Right renal cortex interstitium (tissue), 3 donors: ENCODE measurements at places on chromosomes 16 and 17.
A peak's percentile ranks its signal among the peaks of the same experiment; 100 is the strongest.

GRCh38 chr16:14494396-14494966 is 135.6 kb downstream of the PARN start:
- DNase-seq, result no peak

GRCh38 chr16:67672739-67673662 is 6.4 kb downstream of the C16orf86 start:
- DNase-seq, result no peak

- no peak for DNase-seq
Measured at GRCh38 chr16:77636615-77637014, 85.7 kb upstream of the NUDT7 start.

DNA sequence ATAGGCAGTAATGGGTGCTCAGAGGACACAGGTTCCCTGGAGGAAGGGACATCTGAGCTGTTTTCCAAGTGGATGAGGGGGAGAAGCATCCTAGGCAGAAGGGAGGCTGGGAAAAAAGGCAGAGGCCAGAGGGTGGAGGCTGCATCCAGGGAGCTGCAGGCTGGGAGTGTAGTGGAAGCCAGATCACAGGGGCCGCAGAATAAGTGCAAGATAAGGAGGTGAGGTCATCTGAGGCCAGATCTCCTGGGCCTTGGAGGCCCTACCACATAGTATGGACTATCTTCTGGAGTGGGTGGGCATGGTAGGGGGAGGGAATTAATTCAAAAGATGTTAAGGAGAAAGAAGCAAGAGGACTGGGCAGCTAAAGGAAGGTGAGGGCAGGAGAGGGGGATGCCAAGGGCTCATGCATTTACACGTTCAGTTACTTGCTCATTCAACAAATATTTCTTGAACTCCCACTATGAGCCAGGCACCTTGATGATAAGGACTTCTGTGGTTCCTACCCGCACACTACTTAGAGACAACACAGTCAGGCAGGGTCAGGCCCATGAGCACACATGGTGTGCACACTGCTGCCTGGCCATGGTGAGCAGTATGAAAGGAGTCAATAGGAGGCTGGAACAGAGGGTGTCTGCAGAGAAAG is 2.4 kb upstream of the RIPOR1 start:
- no peak for DNase-seq

DNA sequence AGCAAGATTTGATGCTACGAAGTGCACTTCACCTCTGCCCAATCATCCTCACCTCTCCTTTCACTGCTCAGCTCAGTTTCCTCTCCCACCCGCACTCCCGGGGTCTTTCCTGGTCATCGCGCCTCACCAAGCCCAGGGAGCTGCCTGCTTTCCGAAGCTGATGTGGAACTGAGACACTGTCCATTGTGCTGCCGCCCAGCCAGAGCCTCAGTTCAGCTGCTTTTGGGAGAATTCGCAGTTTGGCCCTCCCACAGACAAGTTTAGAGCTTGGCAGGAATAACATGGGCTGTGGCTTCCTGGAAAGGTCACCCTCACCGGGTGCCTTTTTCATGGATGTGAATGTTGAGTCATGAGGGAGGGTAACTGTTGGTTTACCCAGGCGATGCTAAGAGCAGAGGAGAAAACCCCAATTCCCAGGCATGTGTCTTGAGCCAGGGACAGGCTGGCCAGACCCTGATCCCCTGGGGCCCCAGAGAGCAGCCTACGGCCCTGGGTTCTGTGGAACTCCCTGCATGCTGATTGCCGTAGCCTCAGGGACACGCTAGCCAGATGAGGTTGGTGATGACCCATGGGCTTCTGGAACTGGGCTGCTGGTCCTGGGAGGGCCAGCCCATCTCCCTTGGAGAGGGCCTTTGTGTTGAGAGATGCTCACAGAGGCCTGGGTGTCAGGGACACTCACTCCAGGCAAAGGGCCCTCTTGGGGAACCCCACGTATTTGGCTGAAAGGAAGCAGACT is 1687.5 kb downstream of the TP53TG3F start:
- DNase-seq, result no peak

DNA sequence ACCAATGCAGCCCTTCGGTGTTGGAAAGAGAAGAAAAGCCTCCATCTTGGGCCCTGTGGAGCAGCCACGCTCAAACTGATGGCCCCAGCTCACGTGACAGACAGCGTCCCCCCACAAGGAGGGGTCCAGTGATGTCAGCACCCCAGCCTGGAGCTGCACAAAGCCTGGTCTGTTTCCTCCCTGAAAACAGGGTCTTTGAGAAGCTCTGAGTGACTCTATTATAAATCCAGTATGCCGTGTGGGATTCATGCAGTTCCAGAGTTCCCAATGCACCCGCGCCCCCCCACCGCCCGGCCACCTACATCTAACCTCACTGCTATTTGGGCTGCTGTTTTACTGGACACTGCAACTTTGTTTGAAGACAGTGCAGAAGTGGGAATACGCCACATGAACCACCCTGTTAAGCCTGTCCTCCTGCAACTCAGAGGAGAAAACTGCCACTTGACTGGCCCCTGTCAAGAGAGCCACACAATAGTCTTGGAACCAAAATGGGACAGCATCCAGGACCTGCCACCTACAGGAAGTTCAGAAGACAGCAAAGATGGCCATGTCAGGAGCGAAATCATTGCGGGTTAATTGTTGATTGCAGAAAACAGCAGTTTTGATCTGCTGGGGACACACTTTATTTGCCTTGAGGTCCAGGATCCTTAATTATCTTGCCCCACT is 33.1 kb downstream of the PMP22 start:
- no peak for DNase-seq

DNA sequence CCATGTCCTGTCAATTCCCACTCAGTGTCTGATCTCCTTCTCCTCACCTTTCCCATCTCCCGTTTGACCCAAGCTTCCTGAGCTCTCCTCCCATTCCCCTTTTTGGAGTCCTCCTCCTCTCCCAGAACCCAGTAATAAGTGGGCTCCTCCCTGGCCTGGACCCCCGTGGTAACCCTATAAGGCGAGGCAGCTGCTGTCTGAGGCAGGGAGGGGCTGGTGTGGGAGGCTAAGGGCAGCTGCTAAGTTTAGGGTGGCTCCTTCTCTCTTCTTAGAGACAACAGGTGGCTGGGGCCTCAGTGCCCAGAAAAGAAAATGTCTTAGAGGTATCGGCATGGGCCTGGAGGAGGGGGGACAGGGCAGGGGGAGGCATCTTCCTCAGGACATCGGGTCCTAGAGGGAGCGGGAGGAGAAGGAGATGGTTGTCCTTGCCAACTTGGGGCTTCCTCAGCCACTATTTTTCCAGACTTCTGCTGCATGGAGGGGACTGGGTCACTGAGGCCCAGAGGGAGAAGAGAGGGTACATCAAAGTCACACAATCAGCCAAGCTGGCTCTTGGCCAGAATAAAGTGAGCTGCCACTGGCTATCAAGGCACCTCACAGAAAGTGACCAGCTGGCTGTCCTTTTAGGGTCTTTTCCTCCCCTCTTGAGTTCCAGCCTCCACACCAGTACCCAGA is 1.9 kb upstream of the TBC1D10B start:
- DNase-seq, result no peak

DNA sequence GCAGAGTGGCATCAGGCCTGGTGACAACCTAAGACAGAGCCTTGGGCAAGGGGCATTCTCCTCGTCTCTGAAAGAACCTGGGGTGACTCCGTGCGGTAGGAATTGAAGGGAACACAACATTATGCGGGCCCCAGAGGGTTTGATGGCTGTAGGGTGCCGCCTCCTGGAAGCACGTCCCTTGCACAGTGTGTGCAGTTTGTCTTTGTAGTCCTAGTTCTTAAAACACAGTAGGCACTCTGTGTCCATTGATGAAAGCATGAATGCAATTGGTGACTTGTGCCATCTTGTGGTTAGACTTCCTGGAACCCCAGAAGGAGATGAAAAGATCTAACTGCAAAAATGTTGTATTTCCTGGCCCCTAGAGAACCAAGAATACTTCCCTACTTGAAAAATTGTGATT is 279.8 kb downstream of the UTP18 start:
- no peak for DNase-seq

GRCh38 chr17:78723001-78723796 is 58.9 kb downstream of the CYTH1 start:
- peak; percentile 68 for DNase-seq

- DNase-seq, result no peak
Measured at GRCh38 chr16:84678541-84678940, 21.3 kb upstream of the USP10 start.

DNA sequence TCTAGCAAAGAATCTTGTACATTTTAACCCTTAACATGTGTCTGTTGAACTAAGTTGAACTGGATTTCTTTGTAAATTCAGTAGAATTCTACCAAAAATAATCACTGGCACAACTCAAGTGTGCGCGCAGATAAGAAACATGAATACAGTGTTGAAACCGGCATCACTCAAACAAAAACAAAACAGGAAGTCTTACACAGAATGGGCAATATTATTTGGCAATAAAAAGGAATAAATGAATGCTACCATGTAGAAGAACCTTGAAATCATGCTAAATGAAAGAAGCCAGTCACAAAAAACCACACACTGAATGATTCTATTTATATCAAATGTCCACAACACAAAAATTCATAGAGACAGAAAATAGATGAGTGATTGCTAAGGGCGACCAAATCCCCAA is 102.9 kb upstream of the ZFHX3 start:
- DNase-seq, result no peak

- DNase-seq, result peak; percentile 25
Measured at GRCh38 chr16:54143934-54144571, 142.5 kb downstream of the IRX3 start.

DNA sequence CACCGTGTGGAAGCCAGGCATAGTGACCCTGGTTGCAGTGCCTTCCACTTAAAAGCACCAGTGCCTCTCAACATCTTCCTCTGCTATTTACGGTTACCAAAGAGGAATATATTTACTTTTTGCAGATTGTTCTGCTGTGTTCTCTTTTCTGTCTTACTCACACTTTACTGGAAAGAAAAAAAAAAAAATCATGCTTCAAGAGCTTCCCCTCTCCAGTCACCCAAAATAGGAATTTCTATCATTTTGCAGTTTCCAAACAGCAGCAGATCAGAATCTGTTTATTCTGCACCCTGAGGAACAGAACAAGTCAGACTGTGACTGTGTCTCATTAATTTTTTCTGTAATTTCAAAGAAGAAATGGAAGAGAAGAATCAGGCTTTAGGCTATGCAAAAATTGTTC is 96.1 kb downstream of the KCNJ2 start:
- DNase-seq, result no peak
